Karpas-422 (cell line): ENCODE measurements at places on chromosomes 3 and 15.
A peak's percentile ranks its signal among the peaks of the same experiment; 100 is the strongest.

GRCh38 chr3:151174351-151174750 is 28.7 kb downstream of the GPR171 start:
- DNase-seq, result no peak

DNA sequence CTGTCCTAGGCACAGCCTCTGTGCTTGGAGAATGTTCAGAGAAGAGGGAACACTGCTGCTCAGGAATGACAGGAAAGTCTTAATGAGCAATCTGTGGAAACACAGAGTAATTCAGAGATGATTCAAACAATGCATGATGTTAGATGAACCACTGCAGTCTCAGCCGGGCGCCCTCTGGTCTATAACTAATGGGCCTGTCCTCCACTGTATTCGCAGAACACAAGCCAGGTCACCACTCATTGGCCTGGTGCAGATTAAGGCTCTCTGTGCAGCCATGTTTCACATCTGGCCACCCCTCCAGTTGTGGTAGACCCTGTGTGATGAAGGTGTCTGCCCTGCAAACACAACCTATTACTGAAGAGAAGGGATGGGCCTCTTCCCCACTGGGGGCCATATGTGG is 281.7 kb upstream of the ROPN1 start:
- no peak for DNase-seq

DNA sequence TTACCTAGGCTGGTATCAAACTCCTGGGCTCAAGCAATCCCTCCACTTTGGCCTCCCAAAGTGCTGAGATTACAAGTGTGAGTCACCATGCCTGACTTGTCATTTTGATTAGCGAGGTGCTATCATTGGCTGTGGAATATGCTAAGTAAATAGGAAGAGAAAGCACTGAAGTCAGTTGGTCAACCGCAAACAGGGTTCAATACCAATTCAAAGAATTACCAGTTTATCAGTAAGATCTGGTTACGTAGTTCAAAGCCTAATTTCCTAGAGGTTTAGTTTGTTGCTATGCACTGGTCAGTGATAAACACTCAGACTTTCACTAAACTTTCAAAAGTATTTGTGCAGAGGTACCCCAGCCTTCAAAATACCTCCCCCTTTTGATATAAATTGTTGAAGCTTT is 29.5 kb downstream of the GLB1 start:
- no peak for DNase-seq

DNA sequence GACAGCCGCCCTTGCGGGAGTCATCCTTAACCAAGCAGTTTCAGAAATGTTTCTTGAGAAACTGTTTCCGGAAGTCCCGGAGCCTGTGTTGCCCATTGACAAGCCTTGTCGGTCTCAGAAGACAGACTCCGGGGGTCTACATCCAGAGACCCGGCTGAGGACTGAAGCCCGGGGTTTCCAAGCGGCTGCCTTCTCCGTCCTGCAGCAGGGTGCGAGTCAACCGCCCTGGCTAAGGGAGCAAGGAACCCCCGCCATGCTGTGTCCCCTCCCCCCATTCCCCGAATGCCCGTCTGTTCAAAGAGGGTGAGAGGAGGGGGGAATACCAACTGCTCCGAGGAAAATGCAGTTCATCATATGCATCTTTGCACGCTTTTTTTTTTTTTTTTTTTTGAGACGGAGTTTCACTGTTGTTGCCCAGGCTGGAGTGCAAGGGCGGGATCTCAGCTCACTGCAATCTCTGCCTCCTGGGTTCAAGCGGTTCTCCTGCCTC is 61.6 kb downstream of the ATP1B3 start:
- DNase-seq, result no peak

- DNase-seq, result no peak
These were observed 38.3 kb upstream of the AGBL1 start for GRCh38 chr15:86041399-86041798.

- no peak for DNase-seq
These were observed 178.8 kb upstream of the SNTN start for GRCh38 chr3:63473641-63474166.

- no peak for DNase-seq
These were observed 553 bp upstream of the RTP4 start for GRCh38 chr3:187367561-187368103.

DNA sequence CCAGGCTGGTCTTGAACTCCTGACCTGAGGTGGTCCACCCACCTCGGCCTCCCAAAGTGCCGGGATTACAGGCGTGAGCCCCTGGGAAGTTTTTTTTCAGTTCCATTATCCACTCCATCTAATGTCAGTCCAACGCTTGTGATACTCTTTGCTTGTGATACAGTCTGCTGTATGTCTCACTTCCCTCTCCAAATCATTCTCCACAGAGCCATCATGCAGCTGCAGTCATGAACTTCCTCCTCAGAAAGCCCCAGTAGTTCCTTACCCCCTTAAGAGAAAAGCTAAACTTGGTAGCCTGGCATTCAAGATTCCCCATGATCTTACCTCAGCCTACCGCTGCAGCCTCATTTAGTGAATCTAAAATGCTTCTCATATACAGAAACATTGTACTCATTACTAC is 2.3 kb downstream of the ARPC4 start:
- no peak for DNase-seq

- DNase-seq, result no peak
These were observed 2.1 kb downstream of the RPP25 start for GRCh38 chr15:74954515-74954914.

DNA sequence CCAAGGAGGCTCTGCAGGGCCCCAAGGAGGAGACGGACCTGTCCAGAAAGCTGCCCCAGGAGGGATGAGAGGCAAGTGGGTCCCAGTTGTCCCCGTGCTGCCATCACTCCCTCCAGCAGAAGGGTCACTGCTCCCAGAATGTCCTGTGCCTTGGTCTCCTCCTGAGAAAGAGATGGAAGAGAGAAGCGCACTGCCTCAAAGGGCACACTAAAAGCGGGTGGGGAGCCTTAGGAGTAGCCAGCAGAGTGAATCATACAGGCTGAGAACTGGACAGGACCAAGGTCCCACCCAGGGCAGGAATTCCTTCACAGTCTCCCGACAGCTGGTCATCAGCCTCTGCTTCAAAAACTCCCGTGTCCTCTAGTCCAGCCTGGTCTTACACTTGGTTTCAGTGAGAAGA is 4.6 kb downstream of the THPO start:
- no peak for DNase-seq

- peak; percentile 47 for DNase-seq
These were observed 7.0 kb downstream of the B2M start for GRCh38 chr15:44718180-44718926.

- DNase-seq, result no peak
These were observed 1.1 kb downstream of the CCR2 start for GRCh38 chr3:46354984-46355383.

DNA sequence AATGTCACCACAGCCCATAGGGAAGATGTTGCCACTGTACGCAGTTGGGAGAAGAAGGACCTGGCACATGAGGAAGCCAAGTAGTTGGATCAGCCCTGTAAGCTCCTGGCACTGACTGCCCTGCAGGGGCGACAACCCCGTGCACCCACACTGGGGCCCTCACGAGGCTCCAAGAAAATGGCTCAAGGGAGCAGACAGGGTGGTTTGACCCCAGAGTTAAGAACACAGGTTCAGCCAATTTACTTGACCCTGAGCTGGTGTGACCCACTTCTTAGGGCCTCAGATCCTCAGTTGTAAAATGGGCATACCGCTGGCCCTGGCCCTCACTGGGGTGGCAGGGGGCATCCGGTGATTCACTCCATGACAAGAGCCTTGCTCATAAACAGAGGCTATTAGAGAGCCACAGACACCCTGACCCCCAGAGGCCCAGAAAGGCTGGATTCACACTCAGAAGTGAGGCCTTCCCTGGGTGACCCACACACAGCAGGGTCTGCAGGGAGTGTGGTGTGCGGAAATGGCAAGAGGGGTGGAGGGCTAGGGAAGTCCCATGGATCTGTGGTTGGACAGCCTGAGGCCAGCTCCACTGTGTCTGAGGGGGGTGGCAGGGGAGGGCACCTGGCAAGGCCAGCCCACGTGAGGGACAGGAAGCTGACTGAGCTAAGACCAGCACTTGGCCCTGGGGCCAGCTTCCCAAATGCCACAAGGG is 1.7 kb upstream of the HHATL start:
- no peak for DNase-seq

- no peak for DNase-seq
These were observed 156.9 kb downstream of the SUCNR1 start for GRCh38 chr3:152030320-152030719.

GRCh38 chr3:124669470-124669869 is 60.8 kb upstream of the UMPS start:
- no peak for DNase-seq

- no peak for DNase-seq
These were observed 28.8 kb upstream of the IMPDH2 start for GRCh38 chr3:49058011-49058410.

DNA sequence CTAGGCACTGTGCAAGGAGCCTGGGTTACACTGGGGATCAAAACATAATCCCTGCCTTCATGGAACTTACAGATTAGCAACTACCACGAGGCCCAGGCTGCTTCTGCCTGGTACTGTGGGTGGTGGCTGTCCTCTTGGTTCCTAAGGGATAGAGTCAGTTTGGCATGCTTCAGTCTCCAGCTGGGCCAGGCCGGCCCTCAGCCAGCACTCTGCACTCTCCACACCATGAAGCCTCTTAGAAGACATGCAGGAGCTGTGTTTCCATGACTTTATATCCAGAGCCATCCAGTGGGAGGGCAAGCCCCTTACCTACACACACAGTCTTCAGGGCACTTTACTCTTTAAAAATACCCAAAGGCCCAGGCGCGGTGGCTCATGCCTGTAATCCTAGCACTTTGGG is 54.4 kb downstream of the ATP1B3 start:
- DNase-seq, result no peak
